ENCODE measurements at places on chromosomes 7 and 10. TPM values are rescaled to one million over a fixed set of nuclear protein-coding genes. Genes with fewer than 3 reads are reported as not detected.

DNA sequence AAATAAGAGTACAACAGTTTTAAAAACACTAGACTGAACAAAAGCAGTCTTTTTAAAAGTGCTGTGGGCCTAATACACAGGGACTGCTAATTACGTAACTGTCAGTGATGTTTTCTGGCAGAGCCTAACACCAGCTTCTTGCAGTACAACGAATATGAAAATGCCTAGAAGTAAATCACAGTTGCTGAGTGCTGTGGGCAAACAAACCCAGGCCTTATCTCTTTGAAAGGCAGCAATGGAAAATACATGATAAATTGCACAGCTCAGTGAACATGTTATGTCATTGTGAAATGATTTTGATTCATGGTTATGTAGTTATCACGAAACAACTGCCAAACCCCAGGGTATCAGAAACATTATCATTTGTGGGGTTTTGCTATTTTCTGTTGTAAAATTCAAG, 428.4 kb downstream of the GFRA1 start:
- no peak for DNase-seq

DNA sequence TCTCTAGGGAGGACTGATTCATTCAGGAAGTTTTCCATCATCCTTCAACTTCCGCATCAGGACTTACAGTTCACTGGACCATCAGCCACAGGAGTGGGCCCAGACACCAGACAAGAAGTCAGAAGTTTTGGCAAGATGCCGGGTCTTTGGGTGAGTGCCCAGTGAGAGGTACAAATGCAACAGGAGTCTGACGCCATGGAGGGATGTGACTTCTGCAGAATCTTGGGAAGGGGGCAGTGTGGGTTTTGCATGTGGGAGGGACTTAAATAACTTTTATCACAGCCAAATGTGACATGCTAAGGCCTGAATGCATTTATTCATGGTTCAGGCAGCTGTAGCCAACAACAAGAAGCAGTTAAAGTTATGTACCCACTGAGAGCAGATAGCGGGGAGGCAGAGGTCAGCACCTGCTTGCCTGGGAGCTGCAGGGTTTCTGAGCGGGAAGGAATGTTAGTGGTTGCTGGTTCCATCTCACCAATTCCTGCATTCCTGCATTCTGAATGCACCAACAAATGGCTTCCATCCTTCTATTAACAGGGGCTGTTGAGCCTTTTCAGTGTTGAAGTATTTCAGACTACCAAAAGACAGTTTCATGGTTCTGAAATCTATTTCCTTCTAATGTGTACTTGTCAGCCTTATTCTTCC, 375.2 kb downstream of the PAXIP1 start:
- DNase-seq: no peak

DNA sequence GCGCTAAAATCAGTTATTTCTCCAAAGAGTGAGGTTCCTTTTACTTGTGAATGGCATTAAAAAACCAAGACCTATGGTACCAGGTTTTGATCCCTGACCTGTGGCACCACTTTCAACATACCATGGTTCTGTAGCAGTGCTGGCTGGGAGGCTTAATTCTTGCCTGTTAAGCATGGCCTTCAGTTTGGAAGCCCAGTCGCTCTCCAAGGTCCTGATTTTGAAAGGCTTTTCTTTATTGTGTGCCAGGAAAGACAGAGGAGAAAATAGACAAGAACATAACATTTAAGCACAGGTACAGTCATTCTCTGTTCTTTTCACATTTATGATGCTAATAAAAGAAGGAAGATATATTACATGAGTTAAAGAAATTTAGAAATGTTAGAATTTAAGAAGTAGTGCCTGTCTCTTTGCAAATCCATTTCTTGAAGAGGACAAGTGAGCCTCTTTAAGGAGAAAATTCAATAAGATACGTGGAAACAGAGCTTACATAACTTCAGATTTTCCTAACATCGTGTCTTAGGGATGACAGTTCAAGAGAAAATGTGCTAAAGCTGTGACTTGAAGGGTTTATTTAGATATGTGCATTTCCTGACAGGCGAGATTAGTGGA, 357.6 kb downstream of the DPP6 start:
- DNase-seq: no peak

GRCh38 chr10:12639996-12640944, 290.9 kb downstream of the CAMK1D start:
- DNase-seq: no peak

- no peak for DNase-seq
These were observed 252.9 kb upstream of the ZMIZ1 start for GRCh38 chr10:78815702-78816334.

DNA sequence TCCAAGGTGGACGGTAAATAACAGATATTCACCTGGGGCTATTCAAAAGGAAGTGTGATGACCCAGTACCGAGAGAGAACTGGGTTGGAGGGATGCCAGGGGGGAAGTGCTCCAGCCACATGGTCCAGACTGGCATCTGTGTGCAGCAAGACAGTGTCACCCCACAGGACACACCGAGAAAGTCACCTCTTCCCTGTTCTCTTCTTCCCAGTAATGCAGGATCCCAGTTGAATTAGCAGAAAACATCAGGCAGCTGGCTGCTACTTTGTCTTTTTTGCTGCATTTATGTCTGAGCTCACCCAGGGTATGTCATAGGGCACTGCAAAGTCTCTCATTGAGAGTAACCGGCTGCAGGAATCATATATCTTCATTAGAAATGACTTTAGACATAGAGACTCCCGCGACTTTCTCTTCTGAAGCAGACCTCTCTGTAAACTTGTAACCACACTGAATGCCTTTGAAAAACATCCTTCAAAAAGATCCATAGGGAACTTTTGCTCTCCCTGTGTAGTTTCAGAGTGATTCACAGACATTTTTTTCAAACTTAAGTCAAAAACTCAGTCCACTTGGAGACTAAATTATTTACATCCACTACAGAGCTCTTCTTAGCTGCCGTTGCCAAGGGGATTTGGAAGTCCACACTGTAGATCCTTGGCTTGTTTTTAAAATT, 609.0 kb upstream of the DPP6 start:
- no peak for DNase-seq

- no peak for DNase-seq
These were observed 126.3 kb downstream of the LRRC18 start for GRCh38 chr10:48813291-48813690.

GRCh38 chr10:49296836-49297235, 2.1 kb upstream of the C10orf71 start:
- DNase-seq: no peak

ZKSCAN1 gene
- 78.2 TPM for total RNA-seq

SLC13A1 gene
- total RNA-seq: not detected

LIPK gene
- total RNA-seq: not detected

UPK3BL2 gene
- total RNA-seq: 24.8 TPM

PTPN20 gene
- 0.99 TPM for total RNA-seq

HDAC9 gene
- total RNA-seq: 0.55 TPM
